ENCODE measurements at places on chromosomes 4 and X.

- DNase-seq: no peak
Observed at GRCh38 chr4:30833206-30833605, 113.0 kb downstream of the PCDH7 start.

- DNase-seq: no peak
Observed at GRCh38 chrX:151713849-151714248, 2.0 kb upstream of the FATE1 start.

- no peak for DNase-seq
Observed at GRCh38 chr4:161132715-161133425, 1030.9 kb downstream of the FSTL5 start.

DNA sequence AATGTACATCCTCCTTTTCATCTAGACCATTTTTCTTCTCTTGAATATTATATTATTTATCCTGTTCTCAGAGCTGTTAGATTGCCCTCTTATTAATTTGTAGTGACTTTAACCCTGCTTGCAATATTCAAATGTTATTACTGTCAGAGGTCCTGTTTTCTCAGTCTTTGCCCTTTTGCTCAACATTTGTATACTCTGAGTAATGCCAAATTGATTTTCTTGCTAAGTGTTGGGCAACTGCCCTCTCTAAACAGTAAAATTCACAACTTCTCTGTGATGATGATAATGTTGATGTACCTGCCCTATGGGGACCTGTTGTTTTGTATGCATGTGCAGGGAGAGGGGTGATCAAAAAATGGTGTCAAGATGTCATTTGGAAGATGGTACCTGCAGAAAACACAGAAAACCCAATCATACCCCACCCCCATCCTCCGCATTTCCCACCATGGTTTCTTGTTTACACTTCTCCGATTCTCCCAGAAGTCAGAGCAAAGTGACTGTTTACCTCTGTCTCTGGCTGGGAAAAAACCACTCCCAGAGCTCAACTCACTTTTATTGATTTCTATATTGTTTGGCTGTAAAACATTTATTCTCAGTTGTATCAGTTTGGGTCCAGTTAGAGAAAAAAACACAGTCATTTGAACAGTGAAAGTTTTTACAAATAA lies 694.0 kb downstream of the IL1RAPL1 start:
- DNase-seq: no peak

DNA sequence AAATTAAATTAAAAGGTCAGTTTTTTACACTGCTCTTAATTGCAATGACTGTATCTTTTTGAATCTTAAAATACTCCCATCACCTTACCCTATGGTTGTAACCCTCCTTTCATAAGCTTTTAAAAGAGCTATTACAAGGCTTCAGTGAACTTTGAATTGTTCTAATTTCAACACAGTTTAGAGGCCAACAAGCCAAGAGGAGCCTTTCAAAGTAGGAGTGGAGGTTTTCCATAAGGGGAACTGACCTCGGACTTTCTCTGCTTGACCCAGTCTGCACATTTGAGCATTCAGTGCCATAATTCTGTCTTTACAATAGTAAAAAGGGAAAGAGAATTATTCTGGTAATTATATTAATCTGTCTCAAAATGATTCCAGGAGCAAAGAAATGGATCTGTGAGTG lies 98.9 kb downstream of the PARM1 start:
- DNase-seq: no peak

DNA sequence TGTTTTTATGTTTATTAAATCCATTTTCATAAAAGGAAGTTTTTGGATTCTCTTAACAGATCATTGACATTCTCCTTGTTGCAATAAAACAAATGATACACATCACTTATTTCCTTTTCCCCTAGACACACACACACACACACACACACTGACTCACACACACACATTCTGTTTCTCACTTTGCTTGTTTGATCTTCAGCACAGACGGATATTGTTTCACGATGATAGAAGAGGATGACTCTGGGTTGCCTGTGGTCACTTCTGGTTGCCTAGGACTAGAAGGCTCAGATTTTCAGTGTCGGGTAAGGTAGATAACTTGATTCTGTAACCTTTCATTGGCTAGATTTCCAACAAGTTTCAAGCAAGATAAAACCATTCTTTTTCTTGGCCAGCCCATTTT lies 356.8 kb downstream of the BMPR1B start:
- no peak for DNase-seq

- peak; percentile 74 for DNase-seq
Observed at GRCh38 chr4:89056953-89057398, at the start of gene FAM13A. FAM13A (minus strand) TSS chr4:89057185; CDS start chr4:89056964, 221 bp downstream.

- DNase-seq: no peak
Observed at GRCh38 chr4:147518846-147519767, 38.2 kb downstream of the EDNRA start.

- DNase-seq: no peak
Observed at GRCh38 chr4:169665046-169665737, 44.8 kb downstream of the CLCN3 start.

GRCh38 chr4:118730683-118731082 lies 45.5 kb downstream of the METTL14 start:
- no peak for DNase-seq

GRCh38 chr4:2304321-2304876 lies 42.5 kb upstream of the MXD4 start:
- DNase-seq: peak; percentile 1

DNA sequence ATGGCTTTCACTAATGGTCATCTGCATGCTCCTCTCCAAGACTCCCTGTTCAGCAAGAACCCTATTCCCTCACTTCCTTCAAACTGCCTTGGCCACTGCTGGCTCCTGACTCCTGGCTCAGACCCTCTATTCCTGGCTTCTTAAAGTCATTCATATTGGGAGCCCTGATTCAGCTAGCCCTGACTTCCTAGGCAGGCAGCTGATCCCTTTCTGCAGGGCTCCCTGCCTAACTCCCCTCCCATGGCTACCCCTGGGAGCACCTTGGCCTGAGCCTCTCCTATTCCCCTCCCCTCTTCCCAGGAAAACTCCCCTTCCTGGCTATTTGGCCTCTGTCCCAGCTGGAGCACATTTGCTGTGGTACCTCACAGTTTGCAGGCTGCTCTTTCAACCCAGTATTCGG lies 154.9 kb upstream of the PJA1 start:
- no peak for DNase-seq

DNA sequence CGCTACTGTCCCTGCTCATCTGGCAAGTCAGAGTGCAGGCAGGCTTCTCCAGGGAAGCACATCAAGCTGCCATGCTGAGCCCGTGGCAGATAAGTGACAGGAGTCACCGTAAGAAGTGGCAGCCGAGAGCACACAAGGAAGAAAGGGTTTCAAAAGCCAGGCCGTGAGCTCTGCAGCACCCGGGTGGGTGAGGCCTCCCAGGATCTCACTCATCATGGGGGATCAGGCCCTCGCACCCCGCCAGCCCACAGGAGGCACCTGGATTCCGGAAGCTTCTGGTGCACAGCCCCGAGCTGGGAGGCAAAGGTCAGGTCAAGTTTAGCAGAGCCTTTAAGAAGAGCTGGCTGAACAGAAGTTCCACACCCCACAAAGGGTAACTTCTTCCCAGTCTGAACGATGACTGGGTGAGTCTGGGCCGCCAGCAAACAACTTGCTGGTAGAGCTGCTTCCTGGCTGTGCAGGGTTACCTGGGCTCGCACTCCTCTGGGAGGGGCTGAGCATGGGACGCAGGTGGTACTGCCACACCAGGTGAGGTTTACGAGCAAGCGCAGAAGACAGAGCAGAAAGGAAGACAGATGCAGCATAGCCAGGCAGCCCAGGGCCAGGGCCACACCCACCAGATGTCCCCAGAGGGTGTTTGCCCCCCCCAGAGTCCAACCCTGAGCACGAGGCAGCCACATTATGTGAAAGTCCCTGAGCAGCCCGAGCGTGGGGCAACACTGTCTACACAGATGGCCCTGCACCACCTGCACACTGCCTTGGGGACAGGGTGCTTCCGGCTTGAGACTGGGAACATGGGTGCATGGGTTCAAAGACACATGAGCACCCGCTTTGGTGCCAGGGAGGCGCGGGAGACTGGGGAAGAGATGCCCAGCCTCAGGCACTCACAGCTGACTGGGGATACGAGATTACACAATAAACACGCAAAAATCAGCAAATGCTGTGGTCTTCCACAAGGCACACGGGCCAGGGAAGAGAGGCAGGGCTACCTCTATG lies 7.7 kb downstream of the CCNQ start:
- no peak for DNase-seq

DNA sequence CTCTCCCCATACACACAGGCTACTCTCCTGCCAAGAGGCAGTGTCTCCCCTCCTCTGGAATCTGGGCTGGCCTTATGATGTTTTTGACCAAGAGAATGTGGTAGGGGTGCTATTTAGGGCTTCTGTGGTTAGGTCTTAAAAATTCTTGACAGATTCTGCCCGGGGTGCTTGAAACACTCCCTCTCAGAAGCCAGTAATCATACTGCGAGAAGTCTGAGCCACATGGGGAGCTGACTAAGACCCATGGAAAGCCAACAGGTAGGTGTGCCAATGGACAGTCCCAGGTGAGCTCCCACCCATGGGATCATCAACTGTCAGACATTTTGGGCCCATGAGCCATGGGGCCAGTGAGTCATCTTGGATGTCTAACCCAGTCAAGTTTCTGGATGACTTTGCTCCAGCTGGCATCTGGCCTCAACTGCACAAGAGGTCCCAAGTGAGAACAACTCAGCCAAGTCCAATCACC lies 315.7 kb downstream of the FBXW7 start:
- no peak for DNase-seq

- no peak for DNase-seq
Observed at GRCh38 chrX:38692961-38693360, 108.3 kb upstream of the MID1IP1 start.

- DNase-seq: no peak
Observed at GRCh38 chr4:140426610-140427105, 790 bp downstream of the CLGN start.

GRCh38 chr4:86496094-86497080 lies 97.7 kb upstream of the PTPN13 start:
- no peak for DNase-seq

DNA sequence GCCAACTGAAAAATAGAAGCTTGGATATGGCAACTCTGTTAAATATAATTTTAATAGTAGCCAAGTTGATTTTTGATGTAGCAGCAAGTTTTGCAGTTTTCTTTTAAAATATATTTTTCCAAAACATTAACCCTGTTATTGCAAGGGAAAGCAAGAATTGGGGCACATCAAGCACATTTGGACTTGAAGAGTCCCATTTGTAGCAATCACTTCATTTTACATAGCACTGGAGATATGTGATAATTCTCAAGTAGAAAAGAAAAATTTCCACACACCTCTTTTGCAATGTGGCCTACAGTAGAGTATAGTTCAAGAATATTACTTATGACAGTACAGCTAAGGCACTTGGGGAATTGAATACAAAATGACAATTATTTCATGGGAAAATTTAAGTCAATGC lies 1.9 kb upstream of the PPP4R3C start:
- no peak for DNase-seq

GRCh38 chr4:113815826-113816225 lies 54.3 kb upstream of the CAMK2D start:
- DNase-seq: no peak

GRCh38 chrX:22467571-22467970 lies 194.9 kb downstream of the CBLL2 start:
- DNase-seq: no peak

DNA sequence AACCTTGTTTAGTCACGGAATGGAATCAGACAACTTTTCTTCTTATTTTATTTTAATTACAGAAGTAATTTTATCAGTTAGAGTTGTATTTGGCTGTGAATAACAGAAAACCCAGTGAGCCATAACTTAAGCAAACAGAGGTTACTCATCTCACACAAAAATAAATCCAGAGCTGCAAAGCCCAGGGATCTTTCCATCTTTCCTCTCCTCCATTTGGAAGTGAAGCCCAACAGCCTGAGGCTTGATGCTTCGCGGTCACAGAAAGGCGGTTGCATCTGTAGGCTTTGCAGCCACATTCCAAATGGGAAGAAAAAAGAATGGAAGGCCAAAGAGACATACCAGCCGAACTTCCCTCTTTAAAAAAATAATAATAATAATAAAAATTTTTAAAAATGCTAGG lies 22.6 kb downstream of the CHRNA9 start:
- no peak for DNase-seq

DNA sequence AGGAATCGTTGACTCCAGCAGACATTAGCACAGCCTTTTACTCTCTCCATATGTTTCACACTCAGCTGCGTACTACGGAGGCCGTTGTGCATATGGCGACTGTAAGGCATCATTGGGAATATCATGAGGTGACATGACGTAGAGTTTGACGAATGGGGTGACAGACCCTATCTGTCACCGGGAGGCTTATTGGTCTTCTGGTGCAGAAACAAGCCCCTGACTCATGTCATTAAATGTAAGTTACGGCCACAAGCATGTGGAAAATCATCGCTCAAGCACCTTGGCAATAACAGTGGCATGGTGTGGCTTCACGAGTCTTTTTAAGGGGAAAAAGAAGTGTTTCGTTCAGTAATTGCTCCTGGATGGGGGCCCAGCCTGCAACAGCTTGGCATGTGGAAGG lies 115.2 kb upstream of the LRPAP1 start:
- DNase-seq: no peak

GRCh38 chr4:122259849-122260248 lies 107.7 kb downstream of the BLTP1 start:
- DNase-seq: no peak

DNA sequence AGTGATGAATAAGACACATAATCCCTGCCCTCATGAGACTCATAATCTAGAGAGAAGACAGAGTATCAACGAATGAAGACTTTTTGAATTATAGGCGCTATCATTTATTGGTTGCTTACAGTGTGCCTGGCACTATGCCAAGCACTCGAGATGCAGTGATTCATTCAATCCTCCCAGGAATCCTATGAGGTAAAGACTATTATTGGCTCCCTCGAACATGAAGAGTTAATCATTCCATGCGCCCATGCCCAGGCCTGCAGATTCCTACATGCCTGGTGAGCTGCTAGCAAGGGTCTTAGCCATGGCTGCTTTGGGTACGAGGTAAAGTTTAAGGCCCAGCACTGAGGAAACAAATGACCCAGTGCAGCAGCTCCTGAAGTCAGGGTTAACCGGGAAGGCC lies 47.0 kb downstream of the TEX13B start:
- no peak for DNase-seq

DNA sequence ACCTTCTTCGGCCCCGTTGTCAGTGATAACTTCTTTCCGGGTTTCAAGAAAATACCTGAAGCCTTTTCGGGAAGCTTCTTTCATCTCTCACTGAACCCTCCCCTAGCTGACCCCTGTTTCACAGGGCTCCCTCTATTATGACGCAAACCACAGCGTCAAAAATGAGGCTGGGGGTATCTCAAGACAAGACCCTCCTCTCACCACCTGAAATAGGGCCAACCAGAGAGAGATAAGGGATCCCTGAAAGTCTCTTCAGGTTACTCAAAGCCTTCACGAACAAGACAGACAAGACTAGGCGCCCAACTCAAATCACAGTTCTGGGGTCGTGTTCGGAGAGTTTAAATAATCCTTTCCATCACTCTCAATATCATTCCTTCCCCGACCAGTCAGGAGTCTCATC lies 1.2 kb downstream of the PHF8 start:
- no peak for DNase-seq

DNA sequence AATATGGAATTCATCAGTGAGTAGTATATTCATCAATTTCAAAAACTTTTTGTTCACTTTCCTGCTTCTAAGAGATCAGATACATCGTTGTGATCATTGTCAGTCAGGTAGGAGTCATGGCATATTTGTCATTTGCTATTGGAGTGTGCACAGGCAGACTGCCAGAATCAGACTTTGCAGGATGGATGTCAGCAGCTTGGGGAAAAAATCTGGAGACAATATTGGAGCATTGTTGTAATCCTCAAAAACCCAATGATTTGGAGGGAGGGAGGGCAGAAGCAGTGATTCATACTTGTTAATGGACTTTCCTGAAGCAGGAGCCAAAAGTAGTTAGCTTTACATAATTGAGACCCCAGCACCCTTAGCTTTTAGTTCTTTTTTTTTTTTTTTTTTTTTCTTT lies 59.6 kb upstream of the DRP2 start:
- no peak for DNase-seq

- DNase-seq: no peak
Observed at GRCh38 chrX:110003167-110004156, 548 bp downstream of the TMEM164 start.
